DMS53 (cell line): ENCODE measurements at places on chromosomes 13 and 19.
A peak's percentile ranks its signal among the peaks of the same experiment; 100 is the strongest.

- no peak for DNase-seq
These were observed 5.8 kb upstream of the JUNB start for GRCh38 chr19:12785431-12786031.

GRCh38 chr19:29532956-29533355 is 7.2 kb downstream of the VSTM2B start:
- no peak for DNase-seq

DNA sequence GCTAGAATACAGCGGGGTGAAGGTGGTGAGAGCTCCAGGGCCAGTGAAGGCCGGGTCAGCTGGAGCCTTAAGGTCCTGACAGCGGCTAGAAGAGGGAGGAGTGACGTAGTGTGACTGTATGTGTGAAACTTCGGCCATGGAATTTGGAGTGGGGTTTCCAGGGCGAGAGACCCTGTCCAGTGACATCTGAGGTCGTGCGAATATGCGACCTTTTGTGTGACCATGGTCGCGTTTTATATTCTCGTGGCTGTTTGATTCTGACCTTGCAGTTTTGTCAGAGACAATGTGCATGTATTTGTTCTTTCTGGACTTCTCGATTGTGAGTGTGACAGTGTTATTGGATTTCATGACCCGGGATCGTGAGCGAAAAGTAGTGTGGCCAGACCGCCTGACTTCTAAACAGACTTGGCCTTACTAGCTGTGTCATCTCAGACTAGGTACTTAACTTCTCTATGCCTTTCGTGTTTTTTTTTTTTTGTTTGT is 405 bp upstream of the ZNF569 start:
- DNase-seq = no peak

- no peak for DNase-seq
These were observed 31.9 kb upstream of the ATP11A start for GRCh38 chr13:112657850-112658445.

DNA sequence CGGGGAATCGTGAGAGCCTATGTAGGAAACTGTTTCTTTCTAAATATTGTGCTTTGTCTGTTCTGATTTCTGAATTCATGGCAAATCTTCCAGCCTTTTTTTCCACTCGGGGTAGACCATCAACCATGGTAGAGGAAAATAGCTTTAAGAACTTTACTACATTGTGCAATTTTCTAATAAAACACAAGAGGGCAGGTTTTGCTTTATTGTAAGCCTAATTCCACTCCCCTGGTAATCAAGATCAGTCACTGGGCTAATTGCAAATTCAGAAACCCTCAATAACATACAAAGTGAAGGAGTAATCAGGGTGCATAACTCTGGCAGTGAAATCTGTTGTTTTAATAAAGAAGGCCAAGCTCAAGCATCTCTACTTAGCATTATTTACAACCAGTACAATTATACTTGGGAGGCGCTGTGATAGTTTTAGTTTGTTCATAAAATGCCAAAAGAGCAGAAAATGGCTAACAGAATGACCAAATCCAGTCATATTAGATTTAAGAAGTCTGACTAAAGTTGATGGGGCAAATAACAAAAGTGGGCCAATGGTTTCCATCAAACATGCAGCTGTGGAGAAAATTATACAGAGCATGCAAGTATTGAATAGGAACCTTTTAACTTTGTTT is 43.8 kb downstream of the DCT start:
- DNase-seq = peak; percentile 54

DNA sequence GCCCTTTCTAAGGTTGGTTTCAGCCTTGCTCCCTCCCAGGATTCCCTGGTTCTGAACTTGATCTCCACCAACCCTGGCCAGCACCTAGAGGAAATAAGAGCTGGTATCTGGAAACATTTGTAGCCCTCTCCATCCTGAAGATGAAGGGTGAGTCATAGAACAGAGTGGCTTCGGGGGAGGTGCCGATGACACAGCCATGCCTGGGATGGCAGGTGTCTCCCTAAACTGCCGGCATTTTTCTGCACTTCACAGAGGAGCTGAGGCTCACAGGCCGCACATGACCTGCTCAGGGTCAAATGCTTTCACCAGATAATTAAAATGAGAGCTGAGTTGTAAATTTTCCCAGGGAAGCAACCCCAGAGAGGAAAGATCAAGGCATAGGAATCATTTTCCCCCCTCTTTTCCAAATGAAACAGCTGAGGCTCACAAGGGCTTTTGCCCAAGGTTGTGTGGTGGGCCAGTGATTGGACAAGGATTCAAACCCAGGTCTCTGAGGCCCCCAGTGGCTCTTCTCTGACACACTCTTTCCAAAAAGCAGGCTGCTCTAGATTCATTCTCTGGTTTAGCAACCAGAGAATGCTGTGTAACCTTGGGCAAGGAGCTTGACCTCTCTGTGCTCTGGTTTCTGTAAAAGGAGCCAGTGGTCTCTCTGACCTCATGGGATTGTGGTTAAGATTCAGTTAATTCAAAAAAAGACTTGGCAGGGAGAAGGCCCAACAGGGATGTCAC is 1.2 kb upstream of the SLC25A42 start:
- peak; percentile 90 for DNase-seq

GRCh38 chr13:42569576-42570344 is 4.2 kb upstream of the TNFSF11 start:
- DNase-seq = no peak
